ENCODE measurements at places on chromosomes 1 and 21.

DNA sequence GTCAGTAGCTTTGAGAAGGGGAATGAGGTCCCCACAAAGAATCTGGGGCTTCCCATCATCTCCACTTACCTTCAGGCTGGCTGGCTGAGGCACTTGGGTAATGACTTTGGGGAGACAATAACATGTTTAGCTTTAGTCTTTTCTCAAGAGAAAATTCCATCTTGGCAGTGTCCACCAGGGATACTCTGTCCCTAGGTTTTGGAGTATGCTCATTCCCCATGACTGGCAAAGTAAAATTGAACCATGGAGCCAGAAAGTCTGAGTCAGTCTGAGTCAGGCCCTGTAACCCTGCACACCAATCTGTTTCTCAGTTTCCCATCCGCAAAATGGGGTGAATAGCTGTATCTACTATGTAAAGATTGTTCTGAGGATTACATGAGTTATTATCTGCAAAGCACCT lies 28.2 kb downstream of the RUNX1 start:
- DNase-seq = no peak

DNA sequence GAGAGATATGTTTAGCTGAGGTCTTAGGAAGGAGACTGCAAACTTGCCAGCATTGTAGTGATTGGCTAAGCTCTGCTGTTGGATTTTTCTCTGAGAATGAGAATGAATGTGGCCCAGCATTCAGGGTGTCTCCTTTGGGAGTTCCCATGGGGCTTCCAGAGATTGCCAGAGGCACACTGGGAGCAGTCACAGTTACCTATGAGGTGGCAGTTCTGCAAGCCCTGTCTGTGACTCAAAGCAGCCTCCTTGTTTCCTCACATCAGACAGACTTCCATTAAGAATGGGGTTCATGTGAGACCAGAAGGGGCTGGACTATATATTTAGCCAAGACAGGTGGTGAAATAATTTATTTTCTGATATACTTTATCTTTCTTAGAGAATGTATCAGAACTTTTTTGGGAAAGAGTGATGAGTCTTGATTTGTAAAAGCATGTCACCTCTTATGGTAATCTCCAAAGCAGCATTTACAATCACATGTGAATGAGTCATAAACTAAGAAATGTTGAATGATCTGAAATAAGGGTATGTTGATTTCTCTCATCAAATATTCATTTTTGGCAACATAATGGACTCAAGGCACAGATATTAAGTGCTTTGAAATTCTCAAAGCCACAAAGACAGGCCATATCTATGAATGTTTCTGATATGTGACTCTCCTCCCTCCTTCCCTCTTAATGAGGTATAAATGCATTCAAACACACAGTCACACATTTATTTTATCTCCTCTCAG lies 9.5 kb upstream of the SLC19A2 start:
- no peak for DNase-seq

DNA sequence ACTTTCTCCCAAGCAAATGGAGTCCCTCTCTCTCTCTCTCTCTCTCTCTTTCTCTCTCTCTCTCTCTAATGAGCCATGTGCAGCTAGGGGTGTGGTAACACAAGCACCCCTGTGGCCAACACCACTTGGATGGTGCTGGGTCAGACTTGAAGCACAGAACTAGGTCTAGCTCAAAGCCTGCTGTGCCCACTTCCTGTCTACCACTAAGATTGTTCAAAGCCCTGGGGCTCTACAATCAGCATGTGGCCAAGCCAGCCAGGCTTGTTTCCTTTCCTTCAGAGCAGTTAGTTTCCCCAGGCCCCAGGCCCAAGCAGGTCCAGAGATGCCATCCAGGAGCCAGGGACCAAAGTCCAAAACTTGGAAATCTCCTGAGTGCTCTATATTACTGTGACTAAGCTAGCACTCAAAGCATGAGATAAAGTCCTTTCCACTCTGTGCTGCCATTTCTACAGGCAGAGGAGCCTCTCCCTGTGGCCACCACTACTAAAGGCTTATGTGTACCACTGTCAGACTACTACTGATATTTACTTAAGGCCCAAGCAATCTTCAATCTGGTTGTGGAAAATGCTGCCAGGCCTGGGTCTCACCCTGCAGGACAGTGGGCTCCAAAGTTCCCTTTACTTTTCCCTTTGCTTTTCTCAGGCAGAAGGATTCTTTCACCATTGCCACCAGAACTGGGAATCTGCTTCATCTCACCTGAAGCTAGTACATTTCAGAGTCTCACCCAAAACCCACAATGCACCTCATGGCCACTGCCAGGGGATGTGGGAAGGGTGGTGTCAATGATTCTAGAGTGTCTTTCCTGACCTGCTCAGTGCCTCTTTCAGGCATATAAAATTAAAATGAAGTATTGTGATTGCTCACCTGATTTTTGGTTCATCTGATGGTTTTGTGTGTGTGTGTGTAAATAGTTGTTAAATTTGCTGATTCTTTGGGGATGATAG lies 999.5 kb downstream of the NCAM2 start:
- no peak for DNase-seq

- no peak for DNase-seq
These were observed 8.9 kb downstream of the IFFO2 start for GRCh38 chr1:18947570-18947969.

All from NCI-H1417 (cell line).